NCI-H2107 (cell line): ENCODE measurements at places on chromosomes 2 and 18.

- no peak for DNase-seq
Measured at GRCh38 chr2:49677227-49677626, 522.9 kb upstream of the FSHR start.

- no peak for DNase-seq
Measured at GRCh38 chr2:124026503-124026902, 1.4 kb downstream of the CNTNAP5 start.

DNA sequence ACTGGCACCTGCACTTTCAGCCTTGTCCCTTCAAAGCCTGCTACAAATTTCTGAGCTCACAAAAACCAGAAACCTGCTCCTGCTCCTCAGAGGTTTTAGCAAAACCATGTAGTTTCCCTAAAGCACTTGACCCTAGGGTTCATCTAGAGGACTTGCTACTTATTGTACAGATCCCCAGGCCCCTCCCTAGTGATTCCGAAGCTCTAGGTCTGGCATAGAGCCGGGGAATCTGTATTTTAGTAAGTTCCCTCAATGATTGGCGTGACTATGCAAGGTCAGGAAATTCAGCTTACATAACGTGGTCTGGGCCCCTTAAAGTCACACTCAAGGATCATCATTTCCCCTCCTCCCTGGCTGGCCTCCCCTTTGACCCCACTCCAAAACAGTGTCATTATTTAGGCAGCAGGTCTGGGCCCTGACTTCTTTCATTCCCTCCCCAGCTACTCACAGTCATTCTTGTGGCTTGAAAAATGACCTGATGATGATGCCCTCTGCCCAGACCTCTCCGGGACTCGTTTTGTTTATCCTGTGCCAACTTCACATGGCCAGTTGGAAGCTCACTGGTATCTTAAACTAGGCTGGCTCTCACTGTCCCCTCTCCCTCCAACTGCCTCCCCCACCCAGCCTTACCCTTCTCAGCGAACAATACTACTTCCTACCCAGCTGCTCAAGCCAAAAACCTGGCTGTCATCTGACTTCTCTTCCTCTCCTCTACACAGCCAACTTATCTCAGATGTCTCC, 36.0 kb downstream of the WDFY1 start:
- DNase-seq = no peak

GRCh38 chr2:28405537-28405936, 12.9 kb downstream of the FOSL2 start:
- no peak for DNase-seq

- no peak for DNase-seq
Measured at GRCh38 chr2:219692521-219692920, 65.1 kb downstream of the SLC4A3 start.

DNA sequence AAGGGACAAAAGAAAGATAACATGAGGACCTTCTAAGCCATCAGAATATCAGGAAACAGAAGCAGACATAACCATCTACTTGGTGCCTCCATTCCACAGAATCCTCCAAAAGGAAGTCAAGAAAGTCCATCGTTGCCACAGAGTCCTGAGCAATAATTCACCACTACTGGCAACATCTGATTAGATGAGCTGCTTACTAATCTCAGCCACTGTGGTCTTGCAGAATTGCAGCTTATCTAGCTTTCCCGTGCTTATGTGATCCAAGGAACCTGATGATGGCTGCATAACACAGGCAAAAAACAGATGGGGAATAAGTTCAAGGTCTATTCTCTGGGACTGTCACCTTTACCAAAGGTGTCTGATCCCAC, 278.5 kb downstream of the AFF3 start:
- DNase-seq = no peak

DNA sequence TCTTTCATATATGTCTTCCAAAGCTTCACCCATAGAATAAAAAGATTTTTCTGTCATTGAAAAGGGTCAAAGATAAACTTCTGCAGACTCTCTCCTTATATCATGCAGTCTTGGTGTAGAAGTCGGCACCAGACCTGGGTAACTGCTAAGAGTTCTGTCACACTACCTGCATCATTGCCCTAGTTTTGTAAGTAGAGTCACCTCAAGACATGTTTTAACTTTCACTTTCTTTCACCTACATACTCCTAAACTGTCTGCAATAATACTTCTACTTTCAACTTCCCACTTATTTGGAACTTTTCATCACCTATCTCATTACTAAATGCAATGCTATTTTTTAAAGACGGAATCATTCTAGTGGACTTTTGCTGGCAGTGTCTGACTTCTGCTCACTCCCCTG, 475.6 kb upstream of the VRK2 start:
- DNase-seq = no peak
